ENCODE measurements at places on chromosomes 11 and 22.

GRCh38 chr11:57584341-57584740, 13.1 kb upstream of the SERPING1 start:
- no peak for DNase-seq

DNA sequence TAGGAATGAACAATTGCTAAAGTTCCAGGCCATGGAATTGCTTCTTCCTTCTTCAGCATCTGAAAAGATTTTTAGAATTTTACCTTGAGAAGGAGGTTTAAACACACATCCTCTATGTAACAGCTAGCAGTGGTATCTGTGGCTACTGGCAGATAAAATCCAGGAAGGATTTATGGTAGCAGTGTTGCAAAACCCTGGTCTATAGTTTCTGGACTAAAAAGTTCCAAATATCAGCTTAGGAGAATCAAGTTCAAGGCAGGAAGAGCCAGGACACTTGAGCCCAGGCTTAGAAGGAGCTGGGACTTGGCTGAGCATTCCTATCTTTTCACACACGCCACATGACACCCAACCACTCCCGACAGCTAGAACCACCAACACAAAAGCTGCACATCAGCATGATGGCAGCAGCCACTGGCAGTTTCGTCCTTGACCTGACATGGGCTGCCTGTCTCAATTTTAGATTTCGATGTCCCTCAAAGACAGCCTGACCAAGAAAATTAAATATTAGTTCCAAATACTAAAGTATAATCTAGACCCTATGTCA, 14.1 kb downstream of the LARGE2 start:
- DNase-seq = no peak

GRCh38 chr22:31486951-31487350, 2.7 kb downstream of the EIF4ENIF1 start:
- no peak for DNase-seq

GRCh38 chr11:78876676-78877075, 302.0 kb upstream of the NARS2 start:
- DNase-seq = no peak

- no peak for DNase-seq
These were observed 1032.0 kb downstream of the BRD1 start for GRCh38 chr22:48795664-48796063.

GRCh38 chr11:47052165-47052564, 115.6 kb downstream of the CSTPP1 start:
- DNase-seq = no peak

GRCh38 chr11:113243696-113244095, 70.7 kb upstream of the TTC12 start:
- DNase-seq = no peak

DNA sequence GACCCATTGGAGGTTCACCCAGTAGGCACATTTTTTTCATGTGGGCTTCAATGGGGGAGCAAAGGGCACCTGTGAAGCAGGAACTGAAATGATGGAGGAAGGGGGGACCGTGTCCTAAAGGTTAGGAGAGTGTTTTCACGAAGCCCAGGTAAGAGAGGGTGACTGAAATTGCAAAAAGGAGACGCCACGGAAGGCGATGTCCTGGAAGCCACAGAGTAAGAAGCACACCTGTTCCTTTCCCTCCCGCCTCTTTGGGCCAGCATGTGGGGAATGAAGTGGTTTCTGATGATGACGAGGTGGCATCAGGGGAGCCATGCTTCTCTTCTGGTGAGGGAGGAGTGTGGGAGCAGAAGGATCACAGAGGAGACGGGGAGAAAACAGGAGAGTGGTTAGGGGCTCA, 37.0 kb upstream of the MICAL2 start:
- DNase-seq = no peak

- no peak for DNase-seq
These were observed 5.1 kb downstream of the CHEK2 start for GRCh38 chr22:28736301-28737155.

- DNase-seq = no peak
These were observed 62.5 kb downstream of the FEZ1 start for GRCh38 chr11:125433454-125434121.

DNA sequence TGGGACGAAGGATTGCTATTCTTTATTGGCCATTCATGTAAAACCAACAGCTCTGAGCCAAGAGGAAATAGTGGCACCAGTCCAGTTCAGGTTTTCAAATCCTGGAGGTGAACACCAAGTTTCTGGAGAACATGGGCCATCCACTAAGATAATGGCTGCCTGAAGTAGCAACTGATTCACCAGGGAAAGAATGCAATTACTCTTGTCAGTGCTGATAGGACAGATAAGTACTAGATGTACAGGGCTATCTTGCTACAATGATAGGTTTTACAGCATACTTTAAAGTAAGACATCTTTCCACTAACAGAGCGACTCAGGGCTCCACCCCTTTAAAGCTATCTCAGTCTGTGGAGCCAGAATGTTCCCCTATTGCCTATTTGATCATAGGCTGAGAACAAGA, 36.8 kb upstream of the APOA1 start:
- DNase-seq = no peak

DNA sequence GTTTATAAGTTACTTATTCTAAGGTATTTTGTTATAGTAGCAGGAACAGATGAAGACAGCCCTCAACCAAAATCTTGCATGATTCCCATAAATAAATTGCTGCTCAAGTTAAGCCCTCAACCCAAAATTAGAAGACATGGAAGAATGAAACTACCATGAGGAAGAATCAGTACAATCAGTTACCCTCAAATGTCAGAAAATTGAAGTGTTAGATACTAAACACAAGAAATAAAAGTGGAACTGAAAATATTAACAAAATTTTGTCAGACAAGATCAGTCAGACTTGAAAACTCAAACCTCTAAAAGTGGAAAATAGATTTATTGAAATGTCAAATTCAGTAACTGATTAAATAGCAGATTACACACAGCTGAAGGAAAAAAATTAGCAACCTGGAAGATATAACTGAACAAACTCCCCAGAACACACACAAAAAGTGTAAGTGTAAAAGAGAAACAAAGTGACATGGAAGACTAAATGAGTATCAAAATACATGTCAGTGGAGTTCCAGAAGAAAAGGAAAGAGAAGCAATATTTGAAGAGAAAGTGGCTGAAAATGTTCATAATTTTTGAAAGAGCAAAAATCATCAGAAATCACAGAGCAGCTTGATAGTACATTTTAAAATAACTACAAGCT, 49.5 kb upstream of the GNAZ start:
- no peak for DNase-seq

GRCh38 chr11:26344647-26345046, 12.7 kb downstream of the ANO3 start:
- DNase-seq = no peak

DNA sequence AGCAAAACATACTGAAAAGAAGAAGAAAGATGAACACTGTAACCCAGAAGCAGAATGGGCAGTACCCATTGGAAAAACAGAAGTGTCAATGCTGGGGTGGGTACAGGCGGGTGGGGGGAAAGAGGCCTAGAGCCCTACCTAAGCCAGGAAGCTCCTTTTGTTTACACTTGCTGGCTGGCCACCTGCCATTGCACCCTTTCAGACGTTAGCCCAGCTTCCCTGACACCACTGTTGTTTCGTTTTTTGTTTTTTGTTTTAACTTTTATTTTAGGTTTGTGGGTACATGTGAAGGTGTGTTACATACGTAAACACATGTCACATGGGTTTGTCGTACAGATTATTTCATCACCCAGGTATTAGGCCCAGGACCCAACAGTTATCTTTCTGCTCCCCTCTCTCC, 55.4 kb downstream of the PLEKHA7 start:
- no peak for DNase-seq

- DNase-seq = no peak
These were observed 466.3 kb downstream of the GUCY1A2 start for GRCh38 chr11:106551744-106552673.

DNA sequence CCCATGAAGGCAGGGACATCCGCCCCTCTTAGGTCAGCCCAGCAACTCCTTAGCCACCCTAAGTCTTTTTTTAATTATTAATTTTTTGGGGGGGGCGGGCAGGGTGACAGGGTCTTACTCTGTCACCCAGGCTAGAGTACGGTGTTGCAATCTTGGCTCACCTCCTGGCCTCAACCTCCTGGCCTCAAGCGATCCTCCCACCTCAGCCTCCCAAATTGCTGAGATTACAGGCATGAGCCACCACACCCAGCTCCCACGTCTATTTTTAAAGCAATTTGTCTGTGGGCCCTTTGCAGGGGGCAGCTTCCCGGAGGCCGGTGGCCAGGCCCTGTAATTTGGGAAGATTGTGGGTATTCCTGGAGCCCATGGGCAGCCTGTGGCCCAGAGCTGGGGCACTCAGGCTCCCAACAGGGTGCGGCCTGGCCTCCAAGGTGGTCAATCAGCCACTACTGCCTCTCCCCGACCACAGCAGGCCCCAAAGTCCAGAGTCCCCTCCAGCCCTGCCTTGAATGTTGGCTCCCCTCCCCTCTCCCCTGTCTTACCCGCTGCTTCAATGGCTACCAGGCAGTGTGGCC, 27.2 kb downstream of the CREB3L1 start:
- no peak for DNase-seq

GRCh38 chr11:91209751-91210150, 986.9 kb upstream of the CHORDC1 start:
- no peak for DNase-seq

GRCh38 chr22:41009222-41009948, 58.2 kb downstream of the RBX1 start:
- no peak for DNase-seq

DNA sequence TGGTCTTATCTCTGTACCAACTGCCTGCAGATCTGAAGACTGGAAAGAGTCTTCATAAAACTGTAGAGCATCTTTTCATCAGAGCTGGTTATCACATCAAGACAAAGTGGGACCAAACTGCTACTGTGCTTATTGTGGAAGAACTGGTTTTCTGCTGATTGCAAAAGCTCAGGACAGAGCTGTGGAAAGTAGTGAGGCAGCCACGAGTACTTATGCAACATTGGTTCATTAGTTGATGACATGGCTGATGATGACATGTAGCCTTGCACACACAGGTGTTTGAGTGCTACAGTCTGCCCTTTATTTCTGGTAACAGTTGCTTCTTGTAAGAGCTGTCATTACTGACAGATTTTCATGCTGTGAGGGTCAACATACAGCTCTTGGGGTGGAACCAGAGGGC, 185.4 kb upstream of the GUCY1A2 start:
- DNase-seq = no peak

All from naive thymus-derived CD4-positive, alpha-beta T cell (primary cell).